ENCODE measurements at places on chromosomes 1 and 21. TPM values are rescaled to one million over a fixed set of nuclear protein-coding genes. Genes with fewer than 3 reads are reported as not detected.

GRCh38 chr21:20511216-20511880 lies 486.9 kb upstream of the NCAM2 start:
- no peaks in the 10 kb centered on the region for H3K36me3 ChIP-seq
- H3K27me3 ChIP-seq, result no peaks in the 10 kb centered on the region
- H3K4me3 ChIP-seq, result no peak overlapping the region
- DNase-seq, result no peak

- no peaks in the 10 kb centered on the region for H3K36me3 ChIP-seq
- no peak for DNase-seq
- peaks cover 7% of the 10 kb centered on the region for H3K27me3 ChIP-seq
- H3K27ac ChIP-seq, result no peak overlapping the region
- no peak overlapping the region for H3K4me3 ChIP-seq
- no peaks in the 10 kb centered on the region for H3K4me1 ChIP-seq
Measured at GRCh38 chr1:9441451-9442133, 97.7 kb upstream of the SLC25A33 start.

DNA sequence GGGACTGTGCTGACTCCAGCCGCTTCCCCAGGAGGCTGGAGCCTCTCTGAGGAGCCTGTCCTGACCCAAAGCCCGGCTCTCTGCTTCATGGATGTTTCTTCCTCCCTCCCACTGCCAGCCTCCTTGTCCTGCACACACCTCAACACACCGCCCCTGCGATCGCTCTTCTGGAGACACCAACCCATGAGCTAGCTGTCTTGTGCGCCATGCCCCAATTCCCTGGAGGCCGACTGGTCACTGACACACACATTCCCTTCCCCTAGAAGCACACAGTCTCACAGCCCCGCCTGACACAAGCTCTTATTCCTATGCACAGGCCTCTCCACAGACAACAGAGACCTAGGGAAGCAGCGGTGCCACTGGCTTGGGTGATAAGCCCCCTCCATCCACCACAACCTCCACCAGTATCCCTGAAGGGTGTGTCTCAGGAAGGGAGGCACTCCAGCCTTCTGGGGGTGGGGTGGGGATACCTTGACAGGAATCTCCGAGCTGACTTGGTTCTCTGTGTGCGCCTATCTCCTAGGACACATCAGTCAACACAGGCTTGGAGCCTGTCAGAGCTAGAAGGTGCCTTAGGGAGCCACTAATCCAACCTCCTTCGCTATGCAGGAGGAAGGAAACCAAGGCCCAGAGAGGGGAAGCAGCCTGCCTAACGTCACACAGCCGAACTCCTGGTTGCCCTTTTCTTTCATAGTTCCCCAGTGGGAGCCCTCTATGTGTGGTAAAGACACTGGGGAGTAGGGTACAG lies 31.1 kb downstream of the AHDC1 start:
- H3K4me3 ChIP-seq, result no peak overlapping the region
- no peaks in the 10 kb centered on the region for H3K27me3 ChIP-seq
- peaks cover 20% of the 10 kb centered on the region for H3K4me1 ChIP-seq
- DNase-seq, result no peak

- H3K36me3 ChIP-seq, result no peaks in the 10 kb centered on the region
- H3K4me1 ChIP-seq, result peaks cover 4% of the 10 kb centered on the region
- no peaks in the 10 kb centered on the region for H3K27me3 ChIP-seq
- H3K4me3 ChIP-seq, result peak overlapping the region; percentile 71
- DNase-seq, result no peak
Measured at GRCh38 chr1:54120698-54121481, 31.9 kb downstream of the CDCP2 start.

DNA sequence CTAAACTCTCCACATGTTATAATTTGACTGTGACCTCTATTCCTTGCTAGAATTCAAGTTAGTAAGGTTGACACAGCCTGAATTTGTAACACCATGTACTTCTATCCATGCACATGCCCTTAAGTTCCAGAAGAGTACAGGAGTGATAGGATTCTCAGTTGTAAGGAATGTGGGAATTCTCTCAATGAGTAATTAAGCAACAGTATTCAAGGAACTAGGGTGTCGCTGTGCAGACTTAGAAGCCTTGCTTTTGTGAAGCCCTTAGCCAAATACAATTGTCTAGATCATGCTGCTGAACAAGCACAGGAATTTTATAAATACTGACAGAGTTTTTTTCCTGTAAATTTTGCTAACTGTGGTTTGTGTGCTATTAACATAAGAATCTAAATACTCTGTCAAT lies 276.3 kb upstream of the PTBP2 start:
- no peak overlapping the region for H3K4me3 ChIP-seq
- peaks cover 5% of the 10 kb centered on the region for H3K36me3 ChIP-seq
- no peak overlapping the region for H3K27ac ChIP-seq
- DNase-seq, result no peak
- no peaks in the 10 kb centered on the region for H3K27me3 ChIP-seq

Gene TESK2
- 5.9 TPM for total RNA-seq

- H3K36me3 ChIP-seq, result no peaks in the 10 kb centered on the region
- no peak overlapping the region for H3K27ac ChIP-seq
- no peak for DNase-seq
- no peaks in the 10 kb centered on the region for H3K4me1 ChIP-seq
Measured at GRCh38 chr1:170354246-170354645, 177.7 kb upstream of the GORAB start.

DNA sequence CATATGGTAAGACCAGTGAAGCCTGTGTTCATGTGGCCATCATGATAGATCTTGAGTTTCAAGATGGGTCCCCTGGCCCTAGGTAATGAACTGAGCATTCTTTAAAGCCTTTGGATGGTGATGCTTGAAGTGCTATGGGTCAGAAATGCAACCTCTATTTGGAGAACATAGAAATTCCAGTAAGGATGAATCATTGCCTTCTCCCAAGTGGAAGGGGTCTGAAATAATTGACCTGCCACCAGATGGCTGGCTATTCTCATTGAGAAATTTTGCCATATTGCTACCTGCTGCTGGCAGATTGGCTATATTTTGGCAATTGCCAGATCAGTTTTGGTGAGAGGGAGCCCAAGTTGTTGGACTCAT lies 739 bp upstream of the IFI6 start:
- peaks cover 41% of the 10 kb centered on the region for H3K4me1 ChIP-seq
- peak overlapping the region; percentile 88 for H3K4me3 ChIP-seq
- H3K27me3 ChIP-seq, result no peaks in the 10 kb centered on the region
- no peak for DNase-seq
- H3K36me3 ChIP-seq, result no peaks in the 10 kb centered on the region
- H3K27ac ChIP-seq, result peak overlapping the region; percentile 92

DNA sequence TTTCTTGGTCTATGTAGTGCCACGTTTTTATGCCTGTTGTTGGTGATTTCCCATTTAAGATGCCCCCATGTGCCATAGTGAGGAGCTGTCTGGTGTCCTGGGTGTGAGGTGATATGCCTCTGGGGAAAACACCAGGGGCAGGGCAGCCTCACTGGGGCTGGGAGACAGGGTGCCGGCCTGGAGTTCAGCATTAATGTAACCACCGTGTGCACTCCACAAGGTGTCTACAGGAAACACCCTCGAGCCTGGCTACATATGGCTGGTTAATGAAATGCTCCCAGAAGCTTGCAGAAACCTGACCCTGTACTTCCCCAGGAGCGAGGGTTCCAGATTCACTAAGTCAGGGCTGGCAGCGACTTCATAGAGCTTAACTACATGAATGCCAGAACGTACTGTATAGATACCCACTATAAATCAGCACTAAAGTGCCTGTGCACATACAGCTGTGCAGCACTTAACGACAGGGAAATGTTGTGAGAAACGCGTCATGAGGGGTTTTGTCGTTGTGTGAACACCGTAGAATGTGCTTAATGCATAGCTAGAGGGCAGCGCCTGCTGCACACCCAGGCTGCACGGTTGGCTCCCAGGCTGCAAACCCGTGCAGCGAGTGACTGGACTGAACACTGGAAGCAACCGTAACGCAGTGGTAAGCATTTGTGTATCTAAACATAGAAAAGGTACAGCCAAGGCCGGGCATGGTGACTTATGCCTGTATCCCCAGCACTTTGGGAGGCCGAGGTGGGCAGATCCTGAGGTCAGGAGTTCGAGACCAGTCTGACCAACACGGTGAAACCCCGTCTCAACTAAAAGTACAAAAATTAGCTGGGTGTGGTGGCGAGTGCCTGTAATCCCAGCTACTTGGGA lies 10.4 kb downstream of the TFF2 start:
- H3K27ac ChIP-seq, result no peak overlapping the region
- H3K4me3 ChIP-seq, result no peak overlapping the region
- peaks cover 32% of the 10 kb centered on the region for H3K4me1 ChIP-seq
- peaks cover 13% of the 10 kb centered on the region for H3K27me3 ChIP-seq

DNA sequence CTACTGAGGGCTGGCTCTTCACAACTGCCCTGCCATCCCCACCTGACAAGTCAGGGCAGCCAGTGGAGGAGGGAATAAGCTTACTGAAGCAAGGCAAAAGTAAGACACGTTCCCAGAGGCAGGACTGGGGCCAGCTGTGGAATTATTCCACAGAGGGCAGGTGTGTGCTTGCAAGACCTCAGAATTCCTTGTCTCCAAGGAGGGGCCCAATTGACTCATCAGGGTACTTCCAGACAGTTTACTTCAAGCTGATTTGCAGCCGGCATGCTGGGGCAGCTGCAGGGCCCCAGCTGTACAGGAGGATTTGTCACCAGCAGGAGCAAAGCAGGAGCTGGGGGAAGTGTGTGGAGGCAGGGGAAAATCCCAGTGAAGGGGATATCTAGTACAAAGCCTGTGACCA lies 167.5 kb upstream of the CAMK1G start:
- H3K4me3 ChIP-seq, result no peak overlapping the region
- no peaks in the 10 kb centered on the region for H3K4me1 ChIP-seq
- H3K36me3 ChIP-seq, result no peaks in the 10 kb centered on the region
- H3K27ac ChIP-seq, result no peak overlapping the region

Gene AMIGO1
- 2.1 TPM for total RNA-seq

GRCh38 chr1:942864-943533 lies 16.1 kb downstream of the NOC2L start:
- H3K27ac ChIP-seq, result no peak overlapping the region
- DNase-seq, result no peak
- peaks cover 15% of the 10 kb centered on the region for H3K27me3 ChIP-seq
- H3K4me1 ChIP-seq, result peaks cover 5% of the 10 kb centered on the region

Gene OR2G6
- total RNA-seq, result not detected

Gene HCRTR1
- not detected for total RNA-seq

DNA sequence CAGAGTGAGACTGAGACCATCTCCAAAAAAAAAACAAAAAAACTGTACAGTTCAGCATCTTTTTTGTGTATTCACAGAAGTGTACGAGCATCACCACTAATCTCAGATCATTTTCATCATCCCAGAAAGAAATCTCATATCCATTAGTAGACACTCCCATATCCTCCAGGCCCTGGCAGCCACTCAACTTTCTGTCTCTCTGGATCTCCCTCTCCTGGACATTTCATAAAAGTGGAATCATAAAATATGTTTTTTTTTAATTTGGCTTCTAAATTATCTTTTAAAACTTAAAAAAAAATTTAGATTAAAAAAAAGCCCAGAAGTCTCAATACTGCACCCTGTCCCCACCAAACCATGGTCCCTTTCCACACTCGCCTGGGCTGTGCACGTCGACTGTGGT lies 22.1 kb downstream of the RIPPLY3 start:
- DNase-seq, result no peak
- H3K36me3 ChIP-seq, result no peaks in the 10 kb centered on the region
- peaks cover 6% of the 10 kb centered on the region for H3K4me1 ChIP-seq
- peaks cover 8% of the 10 kb centered on the region for H3K27me3 ChIP-seq
- H3K4me3 ChIP-seq, result no peak overlapping the region

Gene KCNC4
- total RNA-seq, result 28.9 TPM

DNA sequence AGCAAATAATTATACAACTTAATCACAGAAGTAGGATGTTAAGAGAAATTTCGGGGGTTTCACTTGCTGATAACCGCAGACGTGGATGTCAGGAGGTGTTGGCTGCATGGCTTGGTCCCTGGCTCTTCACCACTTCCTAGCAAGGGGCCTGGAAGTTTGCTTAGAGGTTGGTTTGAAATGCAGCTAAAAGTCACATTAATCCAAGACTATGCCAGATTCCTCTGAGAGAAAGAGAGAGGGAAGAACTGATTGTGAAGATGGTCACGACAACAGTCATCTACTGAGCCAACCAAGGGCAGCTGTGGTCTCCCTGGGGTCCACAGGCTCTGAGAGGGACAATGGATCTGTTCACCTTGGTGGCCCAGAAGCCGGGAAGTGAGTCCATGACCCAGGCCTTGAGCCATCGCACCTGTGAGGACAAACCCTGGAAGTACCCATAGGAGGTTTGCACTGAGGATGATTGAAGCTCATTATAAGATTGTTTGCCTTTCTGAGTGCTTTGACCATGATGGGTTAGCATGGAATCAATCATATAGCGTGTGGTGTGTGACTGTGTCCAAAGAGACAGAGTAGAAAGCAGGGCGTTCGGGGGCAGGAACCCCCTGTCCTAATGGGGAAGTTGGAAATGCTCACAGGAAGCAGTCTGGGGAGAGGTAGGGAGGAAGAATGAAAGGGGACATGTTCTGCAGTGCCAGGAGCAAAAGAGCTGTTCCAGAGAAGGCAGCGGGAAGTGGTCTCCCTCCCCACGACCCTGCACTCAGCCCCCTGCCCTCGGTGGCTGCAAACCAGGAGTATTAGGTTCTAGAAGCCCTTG lies 47.1 kb downstream of the UMODL1 start:
- DNase-seq, result no peak
- peaks cover 40% of the 10 kb centered on the region for H3K4me1 ChIP-seq
- no peak overlapping the region for H3K27ac ChIP-seq
- peak overlapping the region; percentile 20 for H3K4me3 ChIP-seq
- peaks cover 66% of the 10 kb centered on the region for H3K27me3 ChIP-seq
- H3K36me3 ChIP-seq, result no peaks in the 10 kb centered on the region

All from activated T-cell treated with anti-CD3 and anti-CD28 coated beads, Interleukin-2, amount 50 U/mL, for 72 hours (primary cell).